Body of pancreas (tissue), 4 donors: ENCODE measurements at places on chromosomes 12 and 14.

GRCh38 chr12:131723532-131723931 lies 12.6 kb downstream of the SFSWAP start:
- DNase-seq = no peak

DNA sequence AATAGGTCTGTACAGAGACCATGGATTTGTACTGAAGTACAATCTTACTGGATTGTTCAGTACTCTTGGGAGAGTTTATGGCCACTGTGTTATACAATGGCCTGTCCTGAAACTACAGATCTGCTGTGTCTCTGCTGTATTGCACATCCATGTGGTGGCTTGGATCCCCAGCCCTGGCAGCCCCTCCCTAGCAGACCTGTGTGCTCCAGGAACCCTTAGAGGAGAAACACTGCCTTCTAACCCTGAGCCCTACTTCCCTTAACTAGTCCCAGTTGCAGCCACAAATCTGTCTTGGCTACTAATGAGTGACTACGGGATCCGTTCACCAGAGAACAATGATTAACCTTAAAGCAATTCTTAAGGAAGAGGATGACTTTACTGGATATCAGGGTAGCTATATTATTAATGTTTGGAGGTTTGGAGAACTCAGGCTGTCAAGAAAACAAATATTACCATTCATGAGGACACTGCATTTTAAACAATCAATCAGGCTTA lies 27.7 kb downstream of the RNF34 start:
- no peak for DNase-seq

DNA sequence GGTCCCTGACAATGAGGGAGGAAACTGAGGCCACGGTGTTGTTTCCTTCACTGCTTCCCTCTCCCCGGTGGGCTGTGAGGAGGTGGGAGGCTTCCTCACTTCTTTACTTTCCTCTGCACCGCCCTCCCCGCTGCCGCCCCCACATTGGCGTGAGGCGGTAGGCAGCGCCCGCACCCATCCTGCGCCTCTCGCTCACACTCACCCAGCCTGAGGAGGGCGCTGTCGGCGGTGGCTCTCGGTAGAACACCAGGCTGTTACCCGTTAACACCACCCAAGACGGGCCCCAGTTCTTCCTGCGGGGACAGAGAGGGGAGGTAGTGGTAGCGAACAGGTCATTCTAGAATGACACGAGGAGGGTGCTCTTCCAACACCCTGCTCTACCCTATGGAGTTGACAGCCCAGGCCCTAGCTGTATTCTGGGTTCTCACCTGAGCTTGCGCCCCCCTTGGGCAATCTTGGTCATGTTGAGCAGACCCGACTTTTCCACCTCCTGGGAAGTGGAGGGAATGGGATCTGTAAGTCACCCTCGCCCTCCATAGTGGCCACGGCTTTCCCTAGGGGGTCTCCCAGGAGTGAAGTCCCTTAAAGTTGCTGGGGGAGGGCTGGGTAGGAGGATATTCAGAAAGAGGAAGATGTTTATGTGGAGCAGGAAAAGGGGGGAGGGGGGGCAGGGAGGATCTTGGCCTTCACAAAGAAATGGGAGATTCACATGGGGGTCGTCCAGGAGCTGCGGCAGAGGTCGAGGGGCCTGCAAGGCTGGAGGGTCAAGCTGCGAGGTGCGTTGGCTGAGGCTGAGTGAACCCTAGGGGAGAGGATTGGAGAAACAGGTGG lies 3.3 kb downstream of the ARHGAP9 start:
- no peak for DNase-seq

DNA sequence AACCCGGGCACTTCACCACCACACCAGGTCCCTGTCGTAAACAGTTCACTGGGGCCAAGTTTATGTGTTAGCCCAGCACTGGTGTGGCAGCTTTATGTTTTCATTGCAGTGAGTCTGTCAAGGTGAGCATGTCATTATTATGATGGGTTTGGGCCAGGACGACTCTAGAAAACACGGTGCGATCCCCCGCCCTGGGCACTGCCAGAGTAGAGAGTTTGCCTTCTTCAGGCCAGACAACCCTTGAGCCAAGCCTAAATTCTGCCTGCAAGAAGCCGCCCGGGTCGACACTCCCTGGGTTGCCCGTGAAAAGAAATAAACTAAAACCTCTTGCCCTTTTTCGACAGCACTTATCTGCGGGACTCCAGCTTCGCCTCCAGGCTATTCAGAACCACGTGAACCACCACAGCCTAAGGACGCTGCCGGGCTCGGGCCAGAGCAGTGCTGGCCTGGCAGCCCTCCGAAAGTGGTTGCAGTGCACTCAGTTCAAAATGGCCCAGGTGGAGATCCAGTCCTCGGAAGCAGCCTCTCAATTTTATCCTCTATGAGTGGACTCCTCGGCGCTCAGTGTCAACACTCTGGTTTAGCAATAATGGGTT lies 81.8 kb downstream of the PRIMA1 start:
- no peak for DNase-seq

DNA sequence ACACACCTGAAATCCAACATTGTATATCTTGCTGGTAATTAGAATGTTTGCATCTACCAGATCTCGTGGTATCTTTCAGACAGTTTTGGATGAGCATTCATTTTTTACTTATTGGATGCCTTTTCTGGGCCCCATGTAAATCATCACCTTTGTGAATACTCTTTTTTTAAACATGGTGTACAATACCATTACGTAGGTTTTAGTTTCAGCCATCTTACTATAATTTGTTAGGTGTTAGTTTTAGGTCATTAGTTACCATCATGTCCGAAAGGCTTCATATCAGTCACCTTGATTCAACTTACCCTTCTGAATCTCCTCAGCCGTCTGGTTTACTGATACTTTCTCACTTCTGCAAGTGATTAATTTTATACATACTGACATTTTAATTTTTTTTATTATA lies 5.3 kb downstream of the EIF2S1 start:
- no peak for DNase-seq

DNA sequence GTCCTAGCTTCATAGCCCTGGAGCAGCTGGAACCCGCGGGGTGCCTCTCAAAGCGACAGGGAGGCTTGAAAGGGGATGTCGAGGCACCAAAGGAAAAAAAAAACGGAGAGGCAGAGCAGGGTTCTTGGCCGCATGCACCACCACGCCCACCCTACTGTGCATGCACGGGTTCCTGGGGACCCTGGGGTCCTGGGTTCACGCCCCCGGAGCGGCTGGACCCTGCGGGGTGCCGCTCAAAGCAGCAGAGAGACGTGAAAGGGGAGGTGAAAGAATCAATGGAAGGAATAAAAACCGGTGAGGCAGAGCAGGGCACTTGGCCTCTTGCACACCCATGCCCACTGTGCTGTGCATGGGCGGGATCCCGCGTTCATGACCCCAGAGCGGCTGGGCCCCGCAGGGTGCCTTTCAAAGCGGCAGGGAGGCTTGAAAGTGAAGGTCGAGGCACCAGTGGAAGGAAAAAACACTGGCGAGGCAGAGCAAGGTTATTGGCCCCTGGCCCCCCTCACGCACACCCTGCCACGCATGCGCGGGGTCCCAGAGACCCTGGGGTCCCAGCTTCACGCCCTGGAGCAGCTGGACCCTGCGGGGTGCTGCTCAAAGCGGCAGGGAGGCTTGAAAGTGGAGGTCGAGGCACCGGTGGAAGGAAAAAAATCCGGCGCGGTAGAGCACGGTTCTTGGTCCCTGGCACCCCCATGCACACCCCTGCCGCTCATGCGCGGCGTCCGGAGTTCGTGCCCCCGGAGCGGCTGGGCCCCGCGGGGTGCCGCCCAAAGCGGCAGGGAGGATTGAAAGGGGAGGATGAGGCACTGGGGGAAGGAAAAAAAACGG lies 318.5 kb downstream of the ALG10 start:
- no peak for DNase-seq
